ENCODE measurements at places on chromosomes 6 and 20.

- no peak for DNase-seq
Observed at GRCh38 chr20:8527998-8528723, 396.1 kb downstream of the PLCB1 start.

- DNase-seq = no peak
Observed at GRCh38 chr6:14280766-14281293, 163.3 kb downstream of the CD83 start.

DNA sequence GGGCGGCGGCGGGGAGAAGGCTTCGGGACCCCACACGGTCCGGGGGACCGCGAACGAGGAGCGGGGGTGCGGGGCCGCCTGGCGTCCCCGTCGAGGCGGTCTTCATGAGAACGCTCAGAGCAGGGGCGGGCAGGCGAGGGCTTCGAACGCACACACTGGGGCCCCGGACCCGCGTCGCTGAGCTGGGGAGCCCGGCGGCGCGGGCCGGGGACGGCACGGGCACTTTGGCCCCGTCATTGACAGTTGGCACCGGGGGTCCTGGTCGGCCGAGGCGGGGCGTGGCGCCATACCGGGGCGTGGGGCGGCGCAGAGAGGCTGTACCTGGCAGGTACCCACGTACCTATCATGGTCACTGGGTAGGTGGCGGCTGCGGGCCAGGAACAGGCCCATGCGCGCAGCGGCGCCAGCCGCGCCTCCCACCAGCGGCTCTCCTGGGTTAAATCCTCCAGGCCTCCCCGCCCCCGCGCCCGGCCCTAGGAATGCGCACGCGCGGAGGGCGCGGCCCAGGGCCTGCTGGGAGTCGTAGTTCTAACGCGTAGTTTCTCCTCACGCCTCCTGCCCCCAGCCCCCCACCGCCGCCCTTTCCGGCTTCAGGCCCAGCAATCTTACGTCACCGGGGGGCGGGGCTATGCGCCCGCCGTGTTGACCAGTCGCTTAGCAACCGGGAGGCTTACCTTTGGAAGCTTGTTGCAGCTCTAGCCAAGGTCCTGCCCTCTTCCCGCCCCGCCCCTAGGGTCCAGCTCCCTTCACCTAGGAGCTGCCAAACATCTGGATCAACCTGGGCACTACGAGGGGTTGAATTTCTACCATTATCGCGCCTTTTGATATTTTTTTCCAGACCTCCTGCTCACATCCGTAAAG is at the start of the genes PACRG and PRKN:
Gene PACRG (plus strand): TSS at position 653 of the 861 bp plus-strand sequence.
Gene PRKN (minus strand): TSS at position 445 of the 861 bp plus-strand sequence.
- DNase-seq = peak; percentile 96

- DNase-seq = peak; percentile 13
Observed at GRCh38 chr20:41029150-41029901, 704 bp downstream of the TOP1 start.

GRCh38 chr20:33602826-33603590 is 59.1 kb upstream of the C20orf144 start:
- no peak for DNase-seq

GRCh38 chr20:43893930-43894329 is 20.7 kb upstream of the TOX2 start:
- no peak for DNase-seq

GRCh38 chr6:157143171-157143889 is 180.0 kb downstream of the TMEM242 start:
- peak; percentile 10 for DNase-seq

DNA sequence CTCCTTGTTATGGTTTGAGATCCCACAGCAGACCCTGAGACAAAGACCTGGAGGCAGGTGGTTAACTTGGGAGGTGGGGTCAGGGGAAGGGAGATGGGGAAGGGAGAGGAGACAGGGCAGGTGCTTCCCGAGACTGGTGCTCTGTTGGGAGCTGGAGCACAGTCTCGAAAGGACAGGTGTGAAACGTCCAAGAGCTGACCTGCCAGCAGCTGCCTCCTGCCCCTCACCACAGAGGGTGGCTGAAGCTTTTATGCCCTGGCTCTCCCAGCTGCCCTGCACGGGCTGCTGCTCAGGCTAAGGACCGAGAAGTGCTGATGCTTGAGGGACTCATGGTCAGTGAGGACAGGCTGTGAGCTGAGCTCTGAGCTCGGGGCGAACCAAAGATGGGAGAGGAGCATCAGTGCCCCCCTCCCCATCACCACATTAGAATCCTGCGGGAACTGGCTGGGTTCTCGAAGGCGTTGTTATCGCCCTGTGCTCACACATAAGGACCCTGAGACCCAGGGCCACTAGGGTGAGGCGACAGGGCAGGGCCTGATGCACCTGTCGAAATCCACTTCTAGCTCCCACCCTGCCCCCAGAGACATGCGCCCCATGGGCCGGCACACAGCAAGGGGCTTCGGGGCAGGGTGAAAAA is 25.3 kb upstream of the CD93 start:
- DNase-seq = no peak

GRCh38 chr6:37256692-37257319 is 766 bp upstream of the TBC1D22B start:
- no peak for DNase-seq

DNA sequence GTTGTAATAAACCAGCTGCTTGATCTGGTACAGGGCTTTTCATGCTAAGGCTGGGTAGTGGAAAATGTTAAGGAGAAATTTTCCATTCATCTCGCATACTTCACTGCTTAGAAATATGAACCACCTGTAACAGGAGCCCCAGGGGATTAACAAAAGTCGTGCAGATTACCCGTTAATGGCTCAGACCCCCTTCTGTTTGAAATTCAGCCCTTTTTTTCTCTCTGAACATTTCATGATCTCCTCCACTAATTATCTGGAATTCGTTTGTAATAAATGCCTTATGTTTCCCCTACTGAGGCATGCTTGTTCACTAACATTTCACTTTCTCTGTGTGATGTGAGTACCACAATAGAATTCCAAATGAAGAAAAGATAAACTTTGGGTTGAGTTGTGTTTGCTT is 336.4 kb upstream of the HSF2 start:
- no peak for DNase-seq

DNA sequence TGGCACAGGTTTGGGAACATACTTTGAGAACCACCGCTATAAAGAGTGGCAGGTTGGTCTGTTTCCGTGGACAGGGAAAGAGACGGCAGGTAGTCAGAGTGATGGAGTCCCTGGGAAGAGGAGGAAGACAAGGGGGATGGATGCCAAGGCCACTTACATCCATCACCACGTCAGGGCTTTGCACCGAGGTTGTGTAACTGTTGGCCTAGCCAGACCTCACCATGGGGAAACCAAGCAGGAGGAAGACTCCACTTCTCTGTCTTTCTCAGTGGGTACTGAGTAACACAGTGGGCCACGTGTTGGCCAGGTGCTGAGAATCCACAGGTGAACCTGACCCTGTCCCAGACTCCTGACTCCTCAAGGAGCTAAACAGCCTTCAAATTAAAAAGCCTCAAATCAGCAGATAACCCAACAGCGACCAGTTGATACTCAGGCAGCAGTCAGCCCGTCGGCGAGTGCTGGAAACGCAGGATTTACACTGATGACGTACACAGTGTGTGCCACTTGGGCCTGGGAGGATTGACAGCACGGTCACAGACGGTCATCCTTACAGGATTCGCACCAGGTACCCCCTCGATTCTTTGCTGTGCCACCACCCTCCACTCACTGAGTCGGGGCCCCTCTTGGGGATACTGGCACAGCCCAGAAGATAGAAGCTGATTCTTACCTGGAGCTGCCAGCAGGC is 134.6 kb upstream of the SNX9 start:
- DNase-seq = no peak

DNA sequence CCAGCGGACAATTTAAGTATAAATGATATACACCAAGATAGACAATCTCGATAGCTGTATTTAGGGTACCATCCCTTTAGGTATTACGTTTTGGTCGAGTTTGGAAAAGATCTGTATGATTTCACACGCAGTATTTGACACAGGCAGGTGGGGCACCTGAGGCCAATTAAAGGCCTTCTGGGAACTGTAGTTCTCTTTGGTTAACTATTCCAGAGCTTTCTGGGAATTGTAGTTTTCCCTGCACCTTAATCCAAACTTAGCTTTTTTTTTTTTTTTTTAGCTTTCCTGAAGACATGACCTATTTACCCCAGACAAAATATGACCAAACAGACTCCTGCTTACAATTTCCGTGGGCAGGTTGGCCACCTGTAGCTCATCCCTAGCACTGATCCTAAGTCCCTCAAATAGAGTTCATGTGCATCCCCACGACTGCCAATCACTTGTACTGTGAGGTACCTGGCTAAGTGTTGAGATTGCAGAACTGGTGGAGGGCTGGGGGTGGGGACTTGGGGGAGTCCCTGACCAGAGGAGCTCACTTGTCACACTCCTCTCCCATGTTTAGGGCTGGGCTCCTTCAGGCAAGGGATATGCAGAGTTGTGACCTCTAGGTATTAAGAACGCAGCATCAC is 999 bp upstream of the EHMT2 start:
- no peak for DNase-seq

DNA sequence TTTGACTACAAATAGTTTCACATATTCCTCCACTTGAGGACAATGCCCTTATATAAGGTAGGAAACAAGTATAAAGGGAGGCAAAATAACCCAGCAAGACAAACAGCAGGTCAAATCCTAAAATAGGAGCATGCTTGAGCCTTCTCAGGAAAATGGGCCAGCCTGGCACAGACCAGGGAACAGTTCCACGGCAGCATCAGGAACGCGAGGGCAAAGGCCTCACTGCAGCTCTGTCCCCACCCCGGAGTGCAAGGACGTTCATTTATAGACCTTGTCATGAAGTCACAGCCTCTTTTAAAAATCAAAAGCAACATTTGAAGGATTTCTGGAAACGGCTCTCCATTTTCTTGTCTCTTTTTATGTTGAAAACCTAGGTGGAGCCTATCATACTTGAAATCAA is 17.1 kb downstream of the PDE10A start:
- DNase-seq = no peak

- no peak for DNase-seq
Observed at GRCh38 chr20:39473536-39473935, 511.4 kb downstream of the DHX35 start.

DNA sequence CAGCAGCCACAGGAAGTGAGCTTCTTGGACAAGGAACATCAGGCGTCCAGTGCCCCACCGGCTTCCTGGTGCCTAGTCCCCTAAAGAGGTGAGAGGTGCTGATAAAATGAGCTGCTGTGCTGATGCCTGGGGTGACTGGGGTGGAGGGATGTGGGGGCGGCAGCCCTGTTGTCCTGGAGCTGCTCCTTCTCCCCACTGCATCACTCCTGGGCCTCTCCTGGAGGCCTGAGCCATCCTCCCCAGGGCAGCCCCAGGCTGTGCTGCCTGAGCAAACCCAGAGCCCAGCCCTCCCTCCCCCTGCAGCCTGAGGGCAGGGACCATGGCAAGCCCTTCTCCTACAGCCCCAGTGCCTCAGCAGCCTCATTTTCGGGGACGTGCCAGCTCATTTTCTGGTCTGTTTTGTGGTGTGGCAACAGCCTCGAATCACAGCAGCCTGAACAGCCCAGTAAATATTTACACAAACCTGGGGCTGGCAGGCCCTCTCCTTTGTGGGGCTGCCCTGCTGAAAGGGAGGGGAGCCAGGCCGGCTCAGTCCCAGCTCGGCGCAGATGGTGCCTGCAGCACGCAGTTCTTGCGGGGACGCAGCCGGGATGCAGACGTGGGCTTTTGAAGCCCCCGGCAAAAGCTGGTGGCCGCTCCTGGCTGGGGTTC is 259.9 kb downstream of the DLL1 start:
- DNase-seq = no peak

All from activated T-helper 9 cell treated with anti-CD3 and anti-CD28 coated beads, Interleukin-2, amount 50 U/mL, for 16 hours (primary cell).